ENCODE measurements at places on chromosomes 5 and 9. TPM values are rescaled to one million over a fixed set of nuclear protein-coding genes. Genes with fewer than 3 reads are reported as not detected.

DNA sequence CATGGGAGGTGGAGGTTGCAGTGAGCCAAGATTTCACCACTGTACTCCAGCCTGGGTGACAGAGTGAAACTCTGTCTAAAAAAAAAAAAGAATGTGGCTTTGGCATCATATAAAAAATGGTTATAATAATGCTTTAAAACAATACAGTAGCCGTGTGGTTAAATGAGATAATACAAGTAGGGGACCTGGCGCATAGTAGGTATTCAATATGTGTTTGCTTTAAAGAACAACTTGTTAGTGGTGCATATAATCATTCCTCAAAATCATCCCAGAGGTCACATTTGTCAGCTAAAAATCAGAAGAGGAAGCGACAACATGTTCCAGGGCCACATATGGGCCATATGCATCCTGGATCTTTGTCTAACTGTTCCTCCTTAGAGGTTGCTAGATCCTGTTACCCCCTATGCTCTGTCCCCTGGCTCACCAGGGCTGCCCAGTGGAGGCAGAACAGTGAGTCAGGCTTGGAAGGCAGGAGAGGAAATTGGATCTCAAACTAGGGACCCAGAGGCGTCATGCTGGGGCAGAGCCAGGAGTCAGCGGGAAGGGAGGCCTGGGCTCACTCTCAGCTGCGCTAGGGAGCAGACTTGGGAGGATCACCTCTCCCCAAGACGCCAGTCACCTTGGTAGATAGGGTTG is 27.7 kb downstream of the LHX6 start:
- no peak overlapping the region for H3K4me3 ChIP-seq
- H3K36me3 ChIP-seq, result no peaks in the 10 kb centered on the region
- no peak for DNase-seq

- no peak overlapping the region for H3K27ac ChIP-seq
- no peak overlapping the region for H3K4me3 ChIP-seq
- peaks cover 34% of the 10 kb centered on the region for H3K4me1 ChIP-seq
- no peaks in the 10 kb centered on the region for H3K36me3 ChIP-seq
- no peaks in the 10 kb centered on the region for H3K27me3 ChIP-seq
- DNase-seq, result no peak
Observed at GRCh38 chr9:133506653-133507038, 18.1 kb downstream of the MYMK start.

GRCh38 chr5:115265220-115265619 is 2.5 kb upstream of the PGGT1B start:
- H3K4me1 ChIP-seq, result peaks cover 14% of the 10 kb centered on the region
- no peak for DNase-seq
- H3K4me3 ChIP-seq, result no peak overlapping the region
- no peak overlapping the region for H3K27ac ChIP-seq

GRCh38 chr9:76405868-76406267 is 11.6 kb upstream of the RFK start:
- DNase-seq, result no peak
- no peaks in the 10 kb centered on the region for H3K4me1 ChIP-seq
- H3K27ac ChIP-seq, result no peak overlapping the region

DNA sequence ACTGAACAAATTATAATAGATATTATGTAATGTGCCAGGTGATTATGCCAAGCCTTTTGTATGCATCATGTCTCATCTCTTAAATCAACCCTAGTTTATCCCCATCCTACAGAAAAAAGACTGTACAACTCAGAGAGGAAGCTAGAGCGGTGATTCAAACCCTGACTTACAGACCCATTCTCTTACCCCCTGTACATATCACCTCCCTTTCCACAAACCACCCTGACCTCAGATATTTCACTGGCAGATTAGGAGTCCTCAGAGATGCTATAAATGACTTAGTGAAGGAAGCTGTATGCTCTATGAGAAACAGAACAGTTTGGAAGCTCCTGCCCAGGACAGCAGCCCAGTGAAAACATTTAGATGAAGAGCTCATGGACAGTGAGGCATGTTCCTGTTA is 79.1 kb upstream of the RARS1 start:
- H3K36me3 ChIP-seq, result no peaks in the 10 kb centered on the region
- peaks cover 8% of the 10 kb centered on the region for H3K27me3 ChIP-seq
- no peak overlapping the region for H3K27ac ChIP-seq
- peaks cover 20% of the 10 kb centered on the region for H3K4me1 ChIP-seq

DNA sequence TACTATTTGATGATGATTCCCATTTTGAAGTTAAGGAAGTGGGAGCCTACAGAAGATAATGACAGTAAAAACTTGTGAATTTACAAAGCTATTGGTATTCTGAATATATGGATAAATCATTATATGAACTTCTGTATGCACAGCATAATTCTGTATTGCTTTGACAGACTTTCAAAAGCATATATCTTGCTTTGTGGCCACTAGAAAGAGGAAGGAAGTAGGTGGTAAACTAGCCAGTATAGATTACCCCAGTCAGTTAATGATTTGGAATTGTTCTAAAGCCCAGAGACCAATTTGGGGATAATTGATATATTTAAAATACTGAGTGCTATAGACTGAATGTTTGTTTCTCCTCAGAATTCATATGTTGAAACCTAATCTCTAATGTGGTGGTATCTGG is 53.0 kb downstream of the NR2F1 start:
- H3K36me3 ChIP-seq, result no peaks in the 10 kb centered on the region
- H3K27me3 ChIP-seq, result no peaks in the 10 kb centered on the region
- no peaks in the 10 kb centered on the region for H3K4me1 ChIP-seq

GRCh38 chr9:3793971-3794383 is 268.2 kb upstream of the RFX3 start:
- H3K27me3 ChIP-seq, result no peaks in the 10 kb centered on the region
- H3K4me3 ChIP-seq, result no peak overlapping the region
- H3K27ac ChIP-seq, result no peak overlapping the region
- no peaks in the 10 kb centered on the region for H3K4me1 ChIP-seq
- no peak for DNase-seq
- no peaks in the 10 kb centered on the region for H3K36me3 ChIP-seq

Gene IL4
- not detected for total RNA-seq

Gene TPM2
- 65.7 TPM for total RNA-seq

GRCh38 chr5:179142434-179143198 is 82.4 kb downstream of the ZNF354C start:
- no peak overlapping the region for H3K4me3 ChIP-seq
- no peak for DNase-seq
- no peak overlapping the region for H3K27ac ChIP-seq
- H3K4me1 ChIP-seq, result no peaks in the 10 kb centered on the region

Gene AOPEP
- 14.8 TPM for total RNA-seq

Gene S1PR3
- 0.10 TPM for total RNA-seq

- no peaks in the 10 kb centered on the region for H3K36me3 ChIP-seq
- no peak overlapping the region for H3K4me3 ChIP-seq
- no peaks in the 10 kb centered on the region for H3K4me1 ChIP-seq
- H3K27me3 ChIP-seq, result no peaks in the 10 kb centered on the region
Observed at GRCh38 chr9:122379340-122379739, 8.5 kb downstream of the PTGS1 start.

GRCh38 chr5:32283539-32284377 is 29.0 kb downstream of the MTMR12 start:
- H3K27ac ChIP-seq, result no peak overlapping the region
- H3K4me1 ChIP-seq, result no peaks in the 10 kb centered on the region
- no peaks in the 10 kb centered on the region for H3K27me3 ChIP-seq
- no peak for DNase-seq

DNA sequence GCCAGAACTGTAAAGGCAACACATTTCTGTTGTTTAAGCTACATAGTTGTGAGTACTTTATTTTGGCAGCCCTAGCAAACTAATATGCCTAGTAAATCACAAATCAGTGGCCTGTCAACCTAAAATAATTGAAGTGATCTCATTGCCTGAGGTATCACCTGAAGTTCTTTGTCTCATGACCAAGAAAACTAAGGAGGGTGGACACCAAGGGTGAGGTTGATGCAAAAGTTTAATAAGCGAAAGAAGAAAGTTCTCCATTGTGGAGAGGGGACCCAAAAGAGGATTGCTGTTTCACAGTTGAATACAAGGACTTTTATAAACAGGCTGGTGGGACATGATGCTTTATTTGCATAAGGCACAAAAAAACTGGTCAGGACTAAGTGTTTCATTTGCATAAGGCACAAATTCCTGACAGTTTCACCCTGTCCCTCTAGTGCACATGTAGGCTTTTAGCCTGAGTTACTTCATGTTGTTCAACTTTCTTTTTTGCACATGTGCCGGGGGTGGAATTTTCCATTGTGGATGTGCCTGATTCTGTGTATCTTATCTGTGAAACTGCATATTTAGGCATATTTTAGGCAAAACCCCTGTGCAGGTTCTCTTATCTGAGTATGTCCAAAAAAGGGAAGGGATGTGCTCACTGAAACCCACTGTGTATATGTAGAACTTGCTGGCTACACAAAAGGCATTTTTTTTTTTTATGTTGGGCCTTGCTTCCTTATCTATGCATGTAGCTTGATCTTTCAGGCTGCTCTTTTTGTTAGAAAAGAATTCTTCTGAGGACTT is 108.6 kb upstream of the RAI14 start:
- H3K36me3 ChIP-seq, result no peaks in the 10 kb centered on the region
- H3K4me1 ChIP-seq, result no peaks in the 10 kb centered on the region
- H3K4me3 ChIP-seq, result no peak overlapping the region
- peaks cover 3% of the 10 kb centered on the region for H3K27me3 ChIP-seq

Gene CDH9
- 0.13 TPM for total RNA-seq

Gene BTNL3
- total RNA-seq, result not detected

GRCh38 chr5:78638973-78639669 is 9.5 kb downstream of the LHFPL2 start:
- DNase-seq, result no peak
- H3K4me1 ChIP-seq, result no peaks in the 10 kb centered on the region
- H3K27ac ChIP-seq, result no peak overlapping the region
- no peak overlapping the region for H3K4me3 ChIP-seq

DNA sequence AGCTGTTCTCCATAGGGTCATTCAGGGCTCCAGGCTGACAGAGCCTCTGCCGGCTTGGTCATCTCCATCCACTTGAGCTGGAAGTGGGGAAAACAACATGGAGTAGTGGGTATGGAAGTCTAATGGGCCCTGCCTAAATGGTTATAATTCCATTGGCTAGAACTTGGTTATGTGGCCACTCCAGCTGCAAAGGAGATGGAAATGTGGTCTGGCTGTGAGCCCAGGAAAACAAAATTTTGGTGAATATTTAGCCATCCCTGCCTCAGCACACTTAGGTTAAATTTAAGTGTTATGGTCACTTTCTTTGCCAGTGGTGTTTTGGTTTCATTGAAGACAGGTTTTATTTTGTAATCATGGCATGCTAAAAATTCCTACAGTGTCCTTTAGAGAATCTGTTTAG is 112.3 kb downstream of the SMARCA2 start:
- H3K27me3 ChIP-seq, result no peaks in the 10 kb centered on the region
- H3K4me3 ChIP-seq, result no peak overlapping the region

Gene HINT1
- 218 TPM for total RNA-seq

DNA sequence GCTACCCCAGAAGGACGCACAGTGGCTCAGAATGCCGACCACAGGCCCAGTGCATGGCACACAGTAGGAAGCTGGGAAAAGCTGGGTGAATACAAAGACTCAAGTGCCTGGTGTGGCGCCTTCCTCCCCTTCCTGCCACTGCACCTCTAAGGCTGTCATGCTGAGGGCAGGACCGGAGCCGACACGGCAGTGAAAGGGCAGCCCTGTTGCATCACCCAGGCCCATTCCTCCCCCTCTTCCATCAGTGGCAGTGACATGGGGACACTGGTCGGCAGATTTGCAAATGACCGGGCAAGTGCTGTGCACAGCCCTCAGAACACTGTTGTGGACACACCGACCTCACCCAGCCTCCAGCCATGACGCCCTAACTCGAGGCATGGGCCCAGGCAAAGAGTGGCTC is 84.0 kb downstream of the STK10 start:
- peaks cover 86% of the 10 kb centered on the region for H3K36me3 ChIP-seq
- H3K4me1 ChIP-seq, result peaks cover 43% of the 10 kb centered on the region
- no peaks in the 10 kb centered on the region for H3K27me3 ChIP-seq
- DNase-seq, result no peak
- no peak overlapping the region for H3K27ac ChIP-seq

DNA sequence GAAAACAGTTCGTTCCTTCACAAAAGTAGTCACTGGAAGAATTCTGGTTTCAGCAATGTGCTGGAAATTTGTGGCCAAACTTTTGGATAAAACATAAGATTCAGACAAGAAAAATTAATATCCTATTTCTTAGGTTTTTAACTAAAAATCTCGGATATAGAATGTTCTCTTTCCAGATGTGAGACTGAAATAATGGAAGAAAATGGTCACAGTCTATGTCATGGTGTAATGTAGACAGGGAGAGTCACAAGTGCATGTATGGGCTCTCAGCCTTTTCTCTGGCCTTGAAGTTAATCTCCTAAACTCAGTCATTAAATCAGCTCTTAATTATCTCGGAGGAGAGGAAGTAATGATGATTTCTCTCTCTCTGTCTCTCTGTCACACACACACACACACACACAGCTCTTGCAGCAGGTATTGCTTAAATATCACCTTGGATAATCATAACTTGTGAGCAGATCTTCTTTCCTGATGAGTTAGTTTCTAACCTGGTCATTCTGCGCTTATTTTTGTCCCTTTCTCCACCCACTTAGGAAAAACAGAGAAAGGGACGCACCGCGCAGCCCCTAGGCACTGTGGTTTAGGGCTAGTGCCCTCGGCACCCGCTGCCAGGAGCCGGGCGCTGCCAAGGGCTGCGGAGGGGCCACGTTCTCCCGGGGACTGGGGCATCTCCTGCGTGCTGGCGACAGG is 672 bp upstream of the ITGA2 start:
- no peaks in the 10 kb centered on the region for H3K36me3 ChIP-seq
- no peak overlapping the region for H3K27ac ChIP-seq
- DNase-seq, result no peak
- peak overlapping the region; percentile 77 for H3K4me3 ChIP-seq
- peaks cover 15% of the 10 kb centered on the region for H3K27me3 ChIP-seq
- H3K4me1 ChIP-seq, result peaks cover 16% of the 10 kb centered on the region

Gene CATSPER3
- 0.93 TPM for total RNA-seq

DNA sequence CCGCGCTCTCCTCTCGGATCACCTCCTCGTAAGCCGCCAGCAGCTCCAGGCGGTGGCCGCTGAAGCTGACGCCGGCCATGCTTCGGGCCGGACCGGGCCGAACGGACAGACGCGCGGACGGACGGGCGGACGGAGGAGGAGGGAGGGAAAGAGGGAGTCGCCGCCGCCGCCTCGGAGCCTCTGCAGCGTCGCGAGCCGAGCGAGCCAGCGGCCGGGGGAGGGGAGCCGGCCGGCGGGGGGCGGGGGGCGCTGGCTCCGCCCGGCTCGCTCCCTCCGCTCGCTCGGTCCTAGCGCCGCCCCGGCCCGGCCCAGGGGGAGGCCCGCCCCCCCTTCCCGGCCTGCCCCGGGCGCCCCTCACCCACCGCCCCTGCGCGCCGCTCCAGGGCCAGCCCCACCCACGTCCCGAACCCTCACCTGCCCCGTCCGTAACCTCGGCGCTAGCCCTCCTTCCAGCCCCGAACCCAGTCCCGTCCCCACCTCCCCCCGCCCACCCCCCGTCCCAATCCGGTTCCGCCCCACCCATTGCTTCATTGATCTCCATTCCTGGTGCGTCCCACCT is at the start of gene DBN1:
Gene DBN1, minus strand, starts transcription at position 192 of the 559 bp plus-strand sequence. Its CDS starts 113 bp downstream, at position 79.
- peak within 1 kb of the TSS; percentile 52 for H3K27ac ChIP-seq
- DNase-seq, result no peak
- peaks cover 54% of the 10 kb centered on the region for H3K4me1 ChIP-seq
- peaks cover 3% of the 10 kb centered on the region for H3K36me3 ChIP-seq
- H3K27me3 ChIP-seq, result peaks cover 29% of the 10 kb centered on the region
